Epithelial cell of proximal tubule (primary cell): ENCODE measurements at places on chromosomes 12 and 14.

DNA sequence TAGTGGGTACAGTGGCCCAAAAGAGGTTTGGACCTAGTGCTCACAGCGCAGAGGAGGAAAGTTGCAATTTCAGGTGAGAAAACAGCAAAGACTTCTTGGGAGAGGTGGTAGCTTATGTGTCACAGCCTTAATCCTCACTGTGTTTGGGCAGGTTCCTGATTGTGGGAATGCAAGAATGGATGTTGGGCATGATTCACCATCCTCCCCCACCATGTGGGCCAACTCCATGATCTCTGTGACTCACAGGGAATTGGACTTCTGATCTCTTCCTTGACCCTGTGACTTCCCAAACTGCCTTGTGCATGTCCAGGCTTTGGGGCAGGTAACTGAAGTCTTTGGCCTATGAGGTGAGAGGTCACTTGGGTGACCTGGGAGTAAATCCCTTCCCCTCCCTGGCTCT, 1.8 kb upstream of the CHST11 start:
- peak; percentile 59 for DNase-seq

- no peak for DNase-seq
Measured at GRCh38 chr12:92162079-92162478, 16.4 kb upstream of the BTG1 start.

GRCh38 chr14:89085737-89086382, 261.4 kb downstream of the TTC8 start:
- DNase-seq, result no peak

DNA sequence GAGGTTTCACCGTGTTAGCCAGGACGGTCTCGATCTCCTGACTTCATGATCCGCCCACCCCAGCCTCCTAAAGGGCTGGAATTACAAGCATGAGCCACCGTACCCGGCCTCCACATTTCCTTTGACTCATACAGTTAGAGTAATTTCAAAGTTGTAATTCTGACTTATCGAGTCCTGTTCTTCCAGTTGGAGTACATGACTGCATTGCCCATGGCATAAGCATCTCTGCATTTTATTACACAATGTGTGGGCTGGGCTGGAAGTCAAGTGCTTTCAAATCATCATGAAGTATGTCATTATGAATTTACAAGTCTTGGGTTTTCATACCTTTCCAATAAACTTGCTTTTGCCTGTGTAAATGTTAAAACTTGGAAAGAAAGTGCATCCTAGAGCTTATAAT, 1295.7 kb upstream of the FLRT2 start:
- DNase-seq, result no peak

DNA sequence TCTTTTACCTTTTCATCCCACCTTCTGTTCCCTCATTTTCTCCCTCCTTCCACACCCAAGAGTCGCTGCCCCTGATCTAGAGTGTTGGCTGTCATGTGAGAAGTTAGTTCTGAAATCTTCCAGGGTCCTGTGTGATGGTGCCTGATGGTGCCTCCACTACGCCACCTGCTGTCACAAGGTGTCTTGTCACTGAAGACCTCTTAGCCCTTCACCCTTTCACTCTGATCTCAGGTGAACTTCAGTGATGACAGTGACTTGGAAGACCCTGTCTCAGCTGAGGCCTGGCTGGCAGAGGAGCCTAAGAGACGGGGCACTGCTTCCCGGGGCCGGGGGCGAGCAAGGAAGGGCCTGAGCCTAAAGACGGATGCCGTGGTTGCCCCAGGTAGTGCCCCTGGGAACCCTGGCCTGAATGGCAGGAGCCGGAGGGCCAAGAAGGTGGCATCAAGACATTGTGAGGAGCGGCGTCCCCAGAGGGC, 7.6 kb upstream of the PFDN5 start:
- DNase-seq, result no peak

GRCh38 chr12:10554756-10555481, 49.2 kb downstream of the EIF2S3B start:
- no peak for DNase-seq

- no peak for DNase-seq
Measured at GRCh38 chr12:121980892-121981272, 40.8 kb upstream of the BCL7A start.

- no peak for DNase-seq
Measured at GRCh38 chr14:76086636-76087035, 65.1 kb upstream of the GPATCH2L start.

GRCh38 chr12:119447126-119447525, 112.6 kb downstream of the CCDC60 start:
- no peak for DNase-seq

DNA sequence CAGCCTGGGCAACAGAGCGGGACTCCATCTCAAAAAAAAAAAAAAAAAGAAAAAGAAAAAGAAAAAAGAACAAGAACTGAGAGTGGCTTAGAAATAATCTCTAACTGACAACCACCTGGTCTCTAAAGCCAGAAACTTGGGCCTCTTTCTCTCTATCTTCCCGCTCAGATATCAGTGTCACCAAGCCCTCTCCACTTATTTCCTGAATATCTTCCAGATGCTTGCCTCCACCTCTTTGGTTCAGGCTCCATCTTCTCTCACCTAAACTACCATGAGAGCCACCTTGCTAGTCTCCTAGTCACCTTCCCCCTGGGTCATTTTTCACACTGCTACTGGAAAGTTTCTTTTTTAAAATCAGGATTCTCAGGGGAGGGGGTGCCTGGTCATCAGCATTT, 1.8 kb upstream of the TM9SF1 start:
- no peak for DNase-seq
